ENCODE measurements at places on chromosomes 7 and 10. TPM values are rescaled to one million over a fixed set of nuclear protein-coding genes. Genes with fewer than 3 reads are reported as not detected.

GRCh38 chr7:36652431-36652830, 71.9 kb downstream of the AOAH start:
- DNase-seq: no peak
- no peak overlapping the region for H3K27ac ChIP-seq
- H3K4me3 ChIP-seq: no peak overlapping the region
- H3K27me3 ChIP-seq: no peaks in the 10 kb centered on the region
- H3K36me3 ChIP-seq: no peaks in the 10 kb centered on the region
- H3K4me1 ChIP-seq: no peaks in the 10 kb centered on the region

DNA sequence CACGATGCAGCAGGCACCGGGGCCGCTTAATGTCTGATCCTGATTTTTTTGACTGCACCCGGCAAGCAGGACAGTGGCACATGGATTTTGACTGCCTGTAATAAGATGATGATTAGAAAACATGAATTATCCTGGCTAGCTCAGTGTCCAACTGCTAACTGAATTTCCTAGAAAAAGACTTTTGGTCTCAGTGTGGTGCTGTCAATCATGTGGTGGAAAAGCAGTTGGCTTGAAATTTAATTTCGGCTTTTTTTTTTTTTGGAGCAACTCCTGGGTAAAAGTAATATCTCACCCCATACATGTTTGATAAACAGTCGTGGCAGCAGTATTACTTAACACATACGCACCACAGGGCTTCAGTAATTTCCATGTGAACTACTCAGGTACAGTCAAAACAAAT, 227.7 kb downstream of the FANK1 start:
- no peak overlapping the region for H3K4me3 ChIP-seq
- no peaks in the 10 kb centered on the region for H3K27me3 ChIP-seq
- H3K36me3 ChIP-seq: no peaks in the 10 kb centered on the region
- no peak overlapping the region for H3K27ac ChIP-seq
- DNase-seq: no peak
- H3K4me1 ChIP-seq: peaks cover 9% of the 10 kb centered on the region

The SLC13A1 gene
- not detected for total RNA-seq

The ACSM6 gene
- total RNA-seq: not detected

The TRPV5 gene
- not detected for total RNA-seq

The SP8 gene
- total RNA-seq: 13.2 TPM
